Esophagus squamous epithelium (tissue), 5 donors: ENCODE measurements at places on chromosomes 3 and 15.

DNA sequence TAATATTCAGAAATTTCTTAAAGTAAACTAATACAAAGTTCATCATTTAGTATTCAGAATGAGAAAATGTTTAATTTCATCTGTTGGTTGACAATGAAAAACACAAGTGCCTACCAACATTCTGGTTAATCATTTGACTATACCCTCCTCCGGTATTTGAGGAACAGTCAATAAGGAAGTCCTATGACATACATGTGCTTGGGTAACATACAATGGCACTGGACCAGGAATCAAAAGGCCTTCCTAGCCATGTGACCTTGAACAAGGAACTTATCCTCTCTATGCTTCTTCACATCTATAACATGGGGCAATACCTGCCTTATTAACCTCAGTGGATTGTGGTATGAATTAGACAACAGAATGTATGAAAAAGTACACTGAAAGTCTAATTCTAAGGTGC lies 65.8 kb downstream of the ZNF280D start:
- DNase-seq, result no peak

DNA sequence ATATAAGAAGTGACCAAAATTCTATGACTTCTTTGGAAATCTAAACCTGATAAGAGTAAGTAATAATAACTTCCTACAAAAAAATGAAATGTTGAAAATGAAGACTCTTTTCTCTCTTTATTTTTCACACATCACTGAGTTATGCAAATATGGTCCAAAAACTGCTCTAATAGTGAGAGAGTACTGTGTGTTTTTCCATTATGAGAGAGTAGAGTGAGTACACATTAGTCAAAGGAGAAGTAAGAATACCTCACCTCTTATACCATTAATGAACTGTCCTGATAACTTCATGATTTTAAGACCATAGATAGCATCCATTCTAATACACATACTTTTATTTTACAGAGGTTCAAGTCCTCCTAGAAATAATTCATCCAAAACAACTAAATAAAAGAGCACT lies 1310.2 kb downstream of the SI start:
- DNase-seq, result no peak

DNA sequence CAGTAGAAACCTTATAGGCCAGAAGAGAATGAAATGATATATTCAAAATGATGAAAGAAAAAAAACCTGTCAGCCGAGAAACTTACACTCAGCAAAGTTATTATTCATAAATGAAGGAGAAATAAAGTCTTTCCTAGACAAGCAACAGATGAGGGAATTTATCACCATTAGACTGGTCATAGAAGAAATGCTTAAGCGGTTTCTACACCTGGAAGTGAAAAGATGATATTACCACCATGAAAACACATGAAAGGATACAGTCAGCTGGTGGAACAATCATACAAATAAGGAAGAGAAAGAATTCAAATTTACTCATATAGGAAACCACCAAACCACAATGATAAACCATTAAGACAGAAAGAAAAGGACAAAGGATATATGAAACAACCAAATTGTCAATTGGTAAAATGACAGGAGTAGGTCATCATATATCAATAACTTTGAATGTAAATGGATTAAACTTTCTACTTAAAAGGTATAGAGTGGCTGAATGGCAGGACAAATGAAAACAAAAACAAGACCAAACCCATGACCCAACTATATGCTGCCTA lies 29.9 kb upstream of the PRR23C start:
- DNase-seq, result no peak

DNA sequence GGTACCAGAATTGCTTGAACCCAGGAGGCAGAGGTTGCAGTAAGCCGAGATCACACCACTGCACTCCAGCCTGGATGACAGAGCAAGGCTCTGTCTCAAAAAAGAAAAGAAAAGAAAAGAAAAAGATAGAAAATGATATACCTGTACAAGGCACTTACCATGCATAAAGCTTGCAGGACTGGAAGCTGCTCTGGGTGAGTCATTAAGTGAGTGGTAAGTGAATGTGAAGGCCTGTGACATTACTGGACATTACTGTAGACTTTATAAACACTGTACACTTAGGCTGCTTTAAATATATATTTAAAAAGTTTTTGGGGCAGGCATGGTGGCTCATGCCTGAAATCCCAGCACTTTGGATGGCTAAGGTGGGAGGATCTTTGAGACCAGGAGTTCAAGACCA lies 99.2 kb downstream of the SLMAP start:
- no peak for DNase-seq

GRCh38 chr15:49984436-49984835 lies 134.6 kb downstream of the ATP8B4 start:
- DNase-seq, result no peak

DNA sequence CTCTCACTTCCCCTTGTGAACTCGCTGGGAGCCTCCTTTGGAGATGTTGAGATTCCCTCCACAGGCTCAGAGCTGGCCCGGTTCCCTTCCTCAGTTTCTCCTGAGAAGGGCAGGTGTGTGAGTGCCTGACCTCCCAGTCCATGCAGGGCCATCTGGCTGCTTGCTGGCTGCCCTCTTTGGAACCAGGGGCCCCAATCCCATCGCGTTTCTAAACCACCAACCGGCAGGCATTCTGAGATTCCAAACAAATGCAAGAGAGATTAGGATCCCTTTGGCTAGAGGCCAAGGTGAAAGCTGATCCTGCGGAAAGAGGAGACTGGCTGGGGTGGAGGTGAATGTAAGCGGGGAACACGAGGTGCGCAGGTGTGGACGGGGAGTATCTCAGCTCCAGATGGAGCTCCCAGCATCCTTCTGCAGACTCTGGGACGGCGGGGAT lies 2.9 kb upstream of the PRRT3 start:
- DNase-seq, result no peak

DNA sequence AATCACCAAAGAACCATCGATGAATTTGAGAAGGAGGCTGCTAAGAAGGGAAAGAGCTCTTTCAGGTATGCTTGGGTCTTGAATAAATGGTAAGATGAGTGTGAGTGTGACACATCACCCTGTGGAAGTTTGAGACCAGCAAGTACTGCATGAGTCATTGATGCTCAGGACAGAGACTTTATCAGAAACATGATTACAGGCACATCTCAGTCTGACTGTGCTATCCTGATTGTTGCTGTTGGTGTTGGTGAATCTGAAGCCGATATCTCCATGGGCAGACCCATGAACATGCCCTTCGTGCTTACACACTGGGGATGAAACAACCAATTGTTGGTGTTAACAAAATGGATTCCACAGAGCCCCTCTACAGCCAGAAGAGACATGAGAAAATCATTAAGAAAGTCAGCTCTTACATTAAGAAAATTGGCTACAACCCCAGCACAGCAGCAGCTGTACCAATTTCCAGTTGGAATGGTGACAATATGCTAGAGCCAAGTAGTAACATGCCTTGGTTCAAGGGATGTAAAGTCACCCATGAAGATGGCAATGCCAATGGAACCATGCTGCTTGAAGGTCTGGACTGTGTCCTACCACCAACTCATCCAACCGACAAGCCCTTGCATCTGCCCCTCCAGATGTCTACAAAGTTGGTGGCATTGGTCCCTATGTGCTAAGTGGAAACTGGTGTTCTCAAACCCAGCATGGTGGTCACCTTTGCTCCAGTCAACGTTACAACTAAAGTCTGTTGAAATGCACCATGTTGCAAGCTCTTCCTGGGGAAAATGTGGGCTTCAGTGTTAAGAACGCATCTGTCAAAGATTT lies 20.5 kb downstream of the TM4SF4 start:
- DNase-seq, result no peak

DNA sequence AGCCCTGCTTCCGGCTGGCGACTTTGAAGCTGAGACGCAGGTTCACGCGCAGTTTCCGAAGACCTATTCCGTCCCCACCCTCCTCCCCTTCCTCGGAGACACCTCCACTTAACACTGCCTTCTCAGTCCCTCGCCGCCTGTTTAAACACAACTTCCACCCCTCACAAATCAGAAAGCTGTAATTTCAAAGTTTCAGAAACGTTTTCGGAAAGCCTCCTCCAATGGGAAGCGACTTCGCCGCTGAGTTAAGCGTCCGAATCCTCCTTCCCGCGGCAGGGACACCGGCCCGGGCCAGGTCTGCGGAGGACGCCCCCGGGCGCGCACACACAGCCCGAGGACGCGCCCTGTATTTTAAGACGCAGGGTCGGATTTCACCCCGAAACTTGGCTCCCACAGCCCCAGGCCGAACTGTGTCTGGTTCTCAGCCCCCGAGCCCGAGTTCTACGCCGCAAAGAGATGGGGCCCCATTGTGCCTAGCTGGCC lies 559 bp upstream of the LRRN1 start:
- no peak for DNase-seq

DNA sequence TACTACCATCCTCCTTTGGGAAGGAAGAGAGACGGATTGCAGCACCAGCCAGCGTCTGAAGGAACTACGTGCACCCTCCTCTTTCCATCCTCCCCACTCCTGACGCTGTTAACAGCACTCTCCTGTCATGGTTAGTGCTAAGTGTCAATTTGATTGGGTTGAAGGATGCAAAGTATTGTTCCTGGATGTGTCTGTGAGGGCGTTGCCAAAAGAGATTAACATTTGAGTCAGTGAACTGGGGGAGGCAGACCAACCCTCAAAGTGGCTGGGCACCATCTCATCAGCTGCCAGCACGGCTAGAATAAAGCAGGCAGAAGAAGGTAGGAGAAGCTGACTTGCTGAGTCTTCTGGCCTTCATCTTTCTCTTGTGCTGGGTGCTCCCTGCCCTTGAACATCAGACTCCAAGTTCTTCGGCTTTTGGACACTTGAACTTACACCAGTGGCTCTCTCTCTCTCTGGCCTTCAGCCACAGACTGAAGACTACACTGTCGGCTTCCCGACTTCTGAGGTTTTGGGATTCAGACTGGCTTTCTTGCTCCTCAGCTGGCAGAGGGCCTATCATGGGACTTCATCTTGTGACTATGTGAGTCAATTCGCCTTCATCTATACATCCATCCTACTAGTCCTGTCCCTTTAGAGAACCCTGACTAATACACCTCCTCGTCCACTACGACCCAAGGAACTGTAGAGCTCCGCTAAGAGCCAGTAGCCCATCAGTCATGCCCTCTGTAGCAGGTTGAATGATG lies 128.2 kb upstream of the HES1 start:
- no peak for DNase-seq

- no peak for DNase-seq
These were observed 462.0 kb upstream of the CNTN3 start for GRCh38 chr3:75076481-75076880.
